ENCODE measurements at places on chromosomes 7 and 10.

DNA sequence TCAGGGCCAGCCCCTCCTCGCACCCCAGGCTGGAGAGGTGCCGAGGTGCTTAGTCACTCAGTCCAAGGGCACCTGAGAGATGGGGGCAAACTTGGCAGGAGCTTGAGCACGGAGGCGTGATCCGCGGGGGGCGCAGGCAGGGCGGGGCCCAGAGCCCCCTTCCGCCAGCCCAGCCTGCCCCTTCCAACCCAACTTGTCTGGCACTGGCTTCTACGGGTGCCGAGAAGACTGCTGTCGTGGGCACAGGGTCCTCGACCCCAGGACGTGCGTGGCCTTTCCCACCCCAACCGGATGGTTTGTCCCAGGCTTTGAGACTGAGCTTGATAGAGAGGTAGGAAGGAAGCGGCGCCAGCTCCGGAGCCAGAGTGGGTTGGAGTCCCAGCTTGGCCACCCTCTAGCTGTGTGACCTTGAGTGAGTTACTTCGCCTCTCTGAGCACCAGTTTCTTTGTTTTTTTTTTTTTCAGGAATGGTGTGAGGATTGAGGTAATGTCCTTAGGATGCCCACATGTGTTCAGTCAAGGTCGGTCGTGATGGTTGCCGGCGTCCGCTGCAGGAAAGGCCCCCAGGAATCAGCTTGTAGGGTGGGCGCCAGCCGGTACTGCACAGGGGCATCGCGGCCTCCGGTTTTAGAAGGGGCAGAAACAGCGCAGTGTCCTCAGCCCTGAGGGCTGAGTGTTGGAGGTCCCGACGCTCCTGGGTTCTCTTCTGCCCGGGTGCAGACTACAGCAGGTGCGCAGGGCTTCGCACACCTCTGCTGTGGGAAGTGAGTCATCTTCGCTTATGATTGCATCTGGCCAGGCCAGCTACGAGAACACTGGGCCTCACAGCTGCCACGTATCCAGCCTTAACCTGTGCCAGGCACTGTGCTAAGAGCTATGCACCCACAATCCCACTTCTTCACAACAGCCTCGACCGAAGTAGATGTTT, 28.6 kb upstream of the VAX1 start:
- no peak for DNase-seq

- peak; percentile 60 for DNase-seq
Observed at GRCh38 chr10:22931948-22932347, 4.1 kb downstream of the ARMC3 start.

- DNase-seq: no peak
Observed at GRCh38 chr7:77644774-77645173, 51.5 kb upstream of the RSBN1L start.

GRCh38 chr7:67843615-67844014, 847.0 kb downstream of the TYW1 start:
- DNase-seq: no peak

- no peak for DNase-seq
Observed at GRCh38 chr10:89093728-89094127, 103.1 kb downstream of the FAS start.

Measured in fibroblast of skin of right quadriceps (primary cell).